ENCODE measurements at places on chromosomes 2 and 18.
A peak's percentile ranks its signal among the peaks of the same experiment; 100 is the strongest.

DNA sequence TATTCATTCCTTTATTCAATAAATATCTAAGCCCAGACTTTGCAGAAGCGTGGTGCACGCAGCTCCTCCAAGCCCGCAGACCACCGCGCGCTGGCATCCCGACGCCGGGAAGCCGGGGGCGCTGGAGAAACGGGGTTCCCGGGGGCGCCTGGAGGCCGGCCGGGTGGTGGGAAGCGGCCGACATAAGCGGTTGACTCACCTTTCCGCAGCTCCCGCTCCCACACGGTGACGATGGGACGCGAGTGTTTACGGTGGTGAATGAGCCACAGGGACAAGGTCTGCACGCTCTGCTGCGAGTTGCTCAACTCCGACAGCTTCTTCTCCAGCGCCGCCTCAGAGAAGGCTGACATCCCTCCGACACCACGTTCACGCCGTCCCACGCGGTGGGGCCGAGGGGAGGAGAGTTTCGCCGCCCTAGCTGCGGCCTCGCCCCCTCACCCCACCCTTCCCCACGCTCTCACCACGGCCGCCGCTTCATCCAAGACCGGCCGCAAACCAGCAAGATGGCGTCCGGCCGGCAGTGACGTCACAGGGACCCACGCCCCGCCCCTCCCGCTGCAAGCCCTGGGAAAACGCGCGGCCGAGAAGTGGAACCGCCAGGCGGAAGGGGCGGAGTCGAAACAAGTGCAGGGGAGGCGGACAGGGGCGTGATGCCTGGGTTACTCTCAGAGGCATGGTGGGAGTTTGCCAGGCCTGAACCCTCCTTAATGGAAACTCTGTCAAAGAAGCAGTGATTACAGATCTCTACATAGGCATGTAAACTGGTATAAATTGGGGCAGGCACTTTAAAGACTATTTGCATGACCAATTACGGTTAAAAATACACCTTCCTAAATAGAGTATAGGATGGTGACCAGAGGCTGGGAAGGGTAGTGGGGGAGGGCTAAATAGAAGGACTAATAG lies at the start of gene RPRD1A:
RPRD1A (minus strand) TSS at position 505 of the 903 bp plus-strand sequence; CDS start at position 350, 155 bp downstream.
- ATAC-seq, result peak; percentile 94

- no peak for ATAC-seq
These were observed 238.4 kb downstream of the ACTR3 start for GRCh38 chr2:114128263-114128662.

GRCh38 chr2:197500503-197501131 lies 438 bp downstream of the HSPE1 start:
- peak; percentile 2 for ATAC-seq

- ATAC-seq, result no peak
These were observed 124.8 kb upstream of the NDUFV2 start for GRCh38 chr18:8977701-8978100.

GRCh38 chr2:3626118-3626811 lies 31.4 kb downstream of the COLEC11 start:
- no peak for ATAC-seq

DNA sequence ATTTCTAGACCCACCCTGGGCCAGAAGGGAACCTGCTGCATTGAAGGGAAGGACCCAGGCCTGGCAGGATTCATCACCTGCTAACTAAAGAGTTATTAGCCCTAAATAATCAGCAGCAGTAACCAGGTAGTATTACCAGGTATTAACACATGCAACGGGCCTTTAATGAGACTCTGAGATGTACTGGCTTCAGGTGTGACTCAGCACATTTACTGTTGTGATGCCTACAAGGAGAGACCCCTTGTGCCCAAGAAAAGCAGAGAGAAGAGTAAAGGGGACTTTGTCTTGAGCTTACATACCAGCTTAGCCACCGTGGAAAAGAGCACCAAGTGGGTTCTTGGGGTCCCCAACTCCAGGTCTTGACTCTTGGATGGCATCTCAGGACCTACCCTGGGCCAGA lies 243.1 kb upstream of the SLC39A10 start:
- ATAC-seq, result no peak

GRCh38 chr2:204078003-204078698 lies 141.6 kb downstream of the ICOS start:
- peak; percentile 97 for ATAC-seq

DNA sequence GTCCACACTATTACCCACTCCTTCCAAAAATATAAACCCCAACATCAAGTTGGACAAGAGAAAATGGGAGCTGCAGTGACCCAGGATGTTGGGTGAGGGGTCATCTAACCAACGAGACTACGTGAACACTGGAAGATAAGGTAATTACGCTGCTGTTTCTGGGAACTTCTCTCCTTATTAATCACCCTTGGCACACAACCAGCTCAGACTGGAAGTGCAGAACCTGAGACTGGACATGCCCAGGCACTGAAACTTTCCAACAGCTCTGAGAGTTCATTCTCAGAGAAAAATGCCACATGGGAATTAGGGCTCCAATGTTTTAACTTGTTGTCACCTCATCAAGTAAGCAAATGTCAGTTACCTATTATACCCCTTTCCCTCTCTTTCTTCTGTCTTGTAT lies 135.3 kb downstream of the CCDC148 start:
- no peak for ATAC-seq

- no peak for ATAC-seq
These were observed 47.3 kb downstream of the SOCS6 start for GRCh38 chr18:70335892-70336726.

DNA sequence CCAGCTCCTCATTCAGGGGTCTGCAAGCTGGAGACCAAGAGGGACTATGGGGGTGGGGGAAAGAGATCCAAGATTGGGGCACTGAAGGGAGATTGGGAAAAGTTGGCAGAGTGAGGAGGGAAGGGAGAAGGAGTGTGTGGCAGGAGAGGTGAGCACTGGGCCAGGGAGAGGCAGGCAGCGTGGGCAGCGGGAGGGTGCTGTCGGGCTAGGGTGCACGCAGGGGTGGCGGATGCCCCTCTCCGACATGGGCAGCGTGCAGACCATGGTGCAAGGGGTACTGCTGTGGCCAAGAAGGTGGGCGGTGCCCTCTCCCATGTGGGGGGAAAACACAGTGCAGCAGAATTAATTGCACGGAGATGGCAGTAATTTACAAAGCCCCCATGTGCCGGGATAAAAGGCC lies 74.1 kb downstream of the CELF4 start:
- no peak for ATAC-seq

GRCh38 chr2:65103013-65103715 lies 26.7 kb downstream of the RAB1A start:
- no peak for ATAC-seq

- ATAC-seq, result no peak
These were observed 46.6 kb upstream of the AMMECR1L start for GRCh38 chr2:127932199-127932876.

- no peak for ATAC-seq
These were observed 55.4 kb downstream of the REL start for GRCh38 chr2:60936757-60937156.

DNA sequence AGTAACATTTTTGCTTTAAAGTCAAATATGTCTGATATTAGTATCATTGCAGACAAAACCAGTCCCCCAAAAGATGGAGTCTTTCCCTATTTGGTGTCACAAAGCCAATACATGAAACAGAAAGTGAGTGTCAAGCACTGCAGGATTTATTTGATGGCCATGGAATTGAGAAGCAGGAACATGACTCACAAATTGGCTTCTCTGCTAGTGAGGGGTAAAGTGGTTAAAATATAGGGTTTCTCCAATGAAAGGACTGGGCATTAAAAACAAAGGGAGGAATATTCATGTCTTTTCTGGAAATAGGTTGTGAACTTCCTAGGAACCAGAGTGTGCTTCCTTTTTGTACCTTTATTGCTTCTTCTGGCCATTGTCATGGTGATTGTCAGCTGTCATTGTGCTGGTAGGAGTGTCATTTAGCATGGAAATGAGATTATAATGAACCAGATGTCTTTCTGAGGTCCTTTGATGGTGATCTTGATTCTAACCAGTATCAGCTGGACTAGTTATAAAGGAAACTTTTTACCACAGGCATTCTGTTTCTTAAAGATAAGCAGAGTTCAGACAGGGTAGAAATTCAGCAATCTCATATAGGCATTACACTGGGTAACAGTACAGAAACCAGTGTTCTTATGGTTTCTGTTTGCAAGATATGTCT lies 4.1 kb downstream of the REG1B start:
- no peak for ATAC-seq

- ATAC-seq, result peak; percentile 65
These were observed 85.4 kb upstream of the ZCCHC2 start for GRCh38 chr18:62437235-62438017.

- ATAC-seq, result no peak
These were observed 39.1 kb downstream of the FRZB start for GRCh38 chr2:182827182-182827879.

DNA sequence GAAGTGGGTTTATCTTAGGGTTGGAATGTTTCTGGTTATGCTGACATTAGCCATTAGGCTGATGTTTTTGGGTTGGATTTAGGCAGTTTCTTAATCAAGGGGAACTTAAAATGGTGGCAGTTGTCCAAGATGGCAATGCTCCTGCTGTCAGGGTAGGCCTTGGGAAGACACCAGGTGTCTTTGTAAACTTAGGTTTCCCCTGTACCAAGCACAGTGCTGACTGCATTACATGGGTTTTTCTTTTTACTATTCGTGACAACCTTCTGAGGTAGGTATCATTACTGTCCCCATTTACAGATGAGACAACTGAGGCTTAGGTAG lies 528 bp upstream of the ATG16L1 start:
- ATAC-seq, result peak; percentile 4

DNA sequence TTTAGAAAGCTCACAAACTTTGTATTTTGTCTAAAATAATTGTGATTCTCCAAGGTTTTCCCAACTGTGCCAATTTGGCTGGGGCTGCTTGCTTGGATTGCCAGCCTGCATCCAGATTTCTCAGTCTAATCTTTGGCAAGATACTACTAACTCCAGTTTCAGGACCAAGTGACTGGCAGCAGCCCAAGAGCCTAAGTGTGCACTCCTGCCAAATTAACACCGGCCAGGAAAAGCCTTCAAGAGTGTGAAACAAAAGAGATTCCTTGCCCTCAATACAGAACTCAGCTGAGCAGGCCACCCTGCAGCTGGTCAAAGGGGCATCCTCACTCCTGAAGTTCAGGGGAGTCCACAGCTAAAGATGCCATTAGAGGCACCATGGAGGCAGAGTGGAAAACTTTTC lies 589.0 kb upstream of the ACVR2A start:
- no peak for ATAC-seq

- ATAC-seq, result no peak
These were observed 173.3 kb upstream of the TNP1 start for GRCh38 chr2:217033186-217033585.

DNA sequence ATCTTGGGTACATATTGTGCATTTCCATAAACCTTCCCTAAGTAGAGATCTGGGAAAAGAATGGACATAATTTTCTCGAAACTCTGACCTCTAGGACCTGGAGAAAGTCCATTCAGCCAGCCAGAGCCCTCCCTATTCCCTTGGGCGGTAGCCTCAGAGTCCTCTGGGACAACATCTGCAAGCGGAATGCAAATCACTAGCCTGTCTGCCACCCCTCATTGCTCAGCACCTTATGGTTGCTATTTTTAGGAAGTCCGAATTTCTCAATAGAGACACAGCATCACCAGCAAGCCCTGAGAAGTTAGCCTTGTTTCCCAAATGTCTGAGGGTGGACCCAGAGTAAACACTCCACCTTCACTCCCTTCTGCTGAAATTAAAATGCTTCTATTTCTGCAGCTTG lies 17.6 kb upstream of the CD28 start:
- ATAC-seq, result no peak

GRCh38 chr2:177254433-177255226 lies 9.9 kb downstream of the NFE2L2 start:
- ATAC-seq, result no peak

- ATAC-seq, result no peak
These were observed 97.9 kb downstream of the ATAD2B start for GRCh38 chr2:23828986-23829385.

GRCh38 chr2:529424-529823 lies 147.8 kb downstream of the TMEM18 start:
- no peak for ATAC-seq

GRCh38 chr18:8484951-8485350 lies 124.3 kb upstream of the RAB12 start:
- ATAC-seq, result no peak

DNA sequence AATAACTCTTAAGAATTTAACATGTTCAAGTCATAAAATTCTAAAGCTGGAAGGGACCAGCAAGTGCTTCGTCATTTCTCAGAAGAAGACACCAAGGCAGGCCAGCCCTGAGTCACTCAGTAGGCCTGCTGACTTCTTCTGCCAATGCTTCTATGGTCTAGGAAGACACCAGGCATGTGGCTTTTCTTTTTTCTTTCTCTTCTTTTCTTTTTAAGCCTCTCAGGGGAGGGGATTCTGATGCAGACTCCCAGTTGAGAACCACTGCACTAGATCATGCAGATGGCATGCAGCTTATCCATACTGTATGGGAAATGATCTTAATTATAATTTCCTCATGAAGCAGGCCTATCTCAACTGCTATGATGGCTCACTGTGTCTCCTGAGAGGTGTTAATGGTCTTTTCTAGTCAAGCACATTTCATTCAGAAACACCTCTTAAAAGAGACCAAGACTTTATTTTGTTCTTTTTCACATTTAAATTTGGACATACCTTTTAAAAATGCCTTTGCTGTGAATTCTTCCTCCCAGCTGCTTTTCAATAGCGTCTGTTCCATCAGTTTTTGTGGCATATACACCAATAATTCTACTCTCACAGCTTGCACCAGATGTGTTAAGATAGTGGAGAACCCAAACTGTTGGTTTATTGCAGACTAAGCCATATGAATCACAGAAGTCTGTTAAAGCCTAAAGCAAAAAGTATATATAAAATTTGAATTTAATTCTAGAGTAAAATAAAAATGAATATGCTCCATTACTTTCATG lies 11.3 kb downstream of the KCTD18 start:
- ATAC-seq, result no peak

- ATAC-seq, result no peak
These were observed 298.2 kb downstream of the CDCA7 start for GRCh38 chr2:173652767-173653431.

DNA sequence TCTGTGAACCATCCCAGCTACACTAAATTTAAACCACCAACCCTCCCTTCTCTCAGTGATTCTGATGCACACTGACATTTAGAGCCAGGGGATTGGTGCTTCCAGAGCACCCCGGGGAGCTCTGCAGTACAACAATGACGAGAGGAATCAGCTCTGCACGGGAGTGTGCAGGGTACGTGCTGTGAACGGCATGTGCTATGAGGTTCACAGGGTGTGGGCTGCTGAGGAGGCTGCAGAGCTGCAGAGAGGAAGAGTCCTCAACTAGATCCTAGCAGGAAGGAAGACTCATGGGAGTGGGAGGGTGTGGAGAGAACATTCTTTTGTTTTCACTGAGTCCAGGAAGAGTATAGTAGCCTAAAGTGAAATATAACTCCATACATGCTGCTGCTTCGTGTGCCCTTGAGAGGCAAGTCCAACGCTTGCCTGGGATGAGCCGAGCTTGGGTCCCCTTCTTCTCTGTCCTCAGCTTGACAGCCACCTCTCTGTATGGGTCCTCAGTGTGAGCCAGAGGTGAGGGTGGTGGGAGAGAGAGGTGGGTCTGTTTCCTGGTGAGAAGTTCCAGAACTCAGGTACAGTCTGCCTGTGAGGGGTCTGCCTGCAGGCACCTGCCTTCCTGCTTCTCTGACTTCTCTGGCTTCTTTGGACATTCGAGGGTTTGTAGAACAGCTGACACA lies 118.8 kb downstream of the CTIF start:
- no peak for ATAC-seq
